ENCODE measurements at places on chromosomes 5 and 9. TPM values are rescaled to one million over a fixed set of nuclear protein-coding genes. Genes with fewer than 3 reads are reported as not detected.

The C5orf52 gene
- total RNA-seq = not detected

The FOXD4L4 gene
- 0.08 TPM for total RNA-seq

The IL9 gene
- not detected for total RNA-seq

The C5 gene
- 0.80 TPM for total RNA-seq

The LPCAT1 gene
- 67.5 TPM for total RNA-seq

The C1QTNF3 gene
- total RNA-seq = 0.64 TPM

The INSL4 gene
- total RNA-seq = not detected

The ASPN gene
- total RNA-seq = not detected
